Brain (organoid and tissue), 16 donors: ENCODE measurements at places on chromosomes 2 and 18.

- DNase-seq, result no peak
Measured at GRCh38 chr2:96493072-96493471, 12.1 kb downstream of the NEURL3 start.

- DNase-seq, result no peak
Measured at GRCh38 chr18:23810396-23810795, 121.1 kb downstream of the LAMA3 start.

DNA sequence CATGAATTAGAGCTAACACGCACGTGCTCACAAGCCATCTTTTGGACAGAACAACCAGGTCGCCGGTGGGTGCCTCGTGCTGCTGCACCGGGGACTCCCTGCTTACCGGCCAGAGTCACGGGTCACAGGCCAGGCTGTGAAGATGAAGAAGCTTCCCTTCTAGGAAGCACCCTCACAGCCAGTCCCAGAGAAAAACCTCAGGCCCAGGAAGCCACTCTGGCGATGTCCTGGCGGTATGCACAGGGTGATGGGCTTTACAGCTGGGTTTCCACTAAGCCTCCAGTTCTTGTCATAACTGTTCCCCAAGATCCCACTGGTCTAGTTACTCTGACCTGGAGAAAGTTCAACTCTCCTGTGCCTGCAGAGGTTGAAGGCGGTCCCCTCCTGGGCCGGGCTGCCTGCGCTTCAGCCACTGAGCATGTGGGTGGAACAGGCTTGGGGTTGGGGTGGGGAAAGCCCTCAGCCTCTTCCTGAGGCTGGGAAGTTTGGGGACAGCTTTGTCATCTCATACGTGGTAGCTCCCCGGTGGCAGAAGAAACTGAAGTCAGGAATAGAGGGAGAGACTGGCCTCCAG is 15.2 kb upstream of the DIS3L2 start:
- no peak for DNase-seq

- peak; percentile 47 for DNase-seq
Measured at GRCh38 chr2:2523461-2524347, 192.6 kb upstream of the MYT1L start.

- DNase-seq, result no peak
Measured at GRCh38 chr2:162220368-162220767, 22.9 kb downstream of the FAP start.

DNA sequence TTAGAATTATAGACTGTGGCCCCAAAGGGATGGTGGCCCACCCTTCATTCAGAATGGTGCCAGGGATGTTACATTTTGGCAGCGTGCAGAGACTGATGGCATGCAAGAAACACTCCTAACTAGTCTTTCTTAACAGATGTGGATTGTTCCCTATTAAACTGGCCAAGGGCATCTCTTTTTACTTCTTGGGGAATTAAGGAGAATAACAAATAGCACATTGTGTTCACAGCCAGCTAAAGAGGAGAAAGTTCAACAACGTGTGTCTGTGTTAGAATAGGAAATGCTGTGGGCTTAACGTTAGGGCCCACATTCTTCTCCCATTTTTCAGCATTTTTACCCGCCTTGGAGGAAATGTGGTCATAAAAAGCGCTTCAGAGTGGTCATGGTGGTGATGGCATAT is 404.8 kb downstream of the CDH2 start:
- no peak for DNase-seq

DNA sequence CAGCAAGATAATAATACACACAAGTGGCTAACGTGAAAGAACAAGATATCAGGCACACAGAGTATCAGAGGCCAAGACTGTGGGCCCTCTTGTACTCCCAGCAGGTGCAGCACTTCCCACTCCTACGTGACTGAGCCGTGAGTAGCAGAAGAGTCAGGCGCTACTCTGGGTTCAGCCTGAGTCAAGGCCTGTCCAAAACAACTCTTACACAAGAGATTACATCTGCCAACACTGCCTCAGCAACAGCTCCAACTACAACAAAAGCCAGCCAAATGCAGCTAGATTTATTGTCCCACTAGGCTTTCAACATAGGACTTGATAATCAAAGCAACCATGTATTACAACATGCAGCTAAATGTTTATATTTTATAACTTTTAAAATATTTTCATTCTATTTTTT is 56.2 kb downstream of the ITSN2 start:
- DNase-seq, result no peak

DNA sequence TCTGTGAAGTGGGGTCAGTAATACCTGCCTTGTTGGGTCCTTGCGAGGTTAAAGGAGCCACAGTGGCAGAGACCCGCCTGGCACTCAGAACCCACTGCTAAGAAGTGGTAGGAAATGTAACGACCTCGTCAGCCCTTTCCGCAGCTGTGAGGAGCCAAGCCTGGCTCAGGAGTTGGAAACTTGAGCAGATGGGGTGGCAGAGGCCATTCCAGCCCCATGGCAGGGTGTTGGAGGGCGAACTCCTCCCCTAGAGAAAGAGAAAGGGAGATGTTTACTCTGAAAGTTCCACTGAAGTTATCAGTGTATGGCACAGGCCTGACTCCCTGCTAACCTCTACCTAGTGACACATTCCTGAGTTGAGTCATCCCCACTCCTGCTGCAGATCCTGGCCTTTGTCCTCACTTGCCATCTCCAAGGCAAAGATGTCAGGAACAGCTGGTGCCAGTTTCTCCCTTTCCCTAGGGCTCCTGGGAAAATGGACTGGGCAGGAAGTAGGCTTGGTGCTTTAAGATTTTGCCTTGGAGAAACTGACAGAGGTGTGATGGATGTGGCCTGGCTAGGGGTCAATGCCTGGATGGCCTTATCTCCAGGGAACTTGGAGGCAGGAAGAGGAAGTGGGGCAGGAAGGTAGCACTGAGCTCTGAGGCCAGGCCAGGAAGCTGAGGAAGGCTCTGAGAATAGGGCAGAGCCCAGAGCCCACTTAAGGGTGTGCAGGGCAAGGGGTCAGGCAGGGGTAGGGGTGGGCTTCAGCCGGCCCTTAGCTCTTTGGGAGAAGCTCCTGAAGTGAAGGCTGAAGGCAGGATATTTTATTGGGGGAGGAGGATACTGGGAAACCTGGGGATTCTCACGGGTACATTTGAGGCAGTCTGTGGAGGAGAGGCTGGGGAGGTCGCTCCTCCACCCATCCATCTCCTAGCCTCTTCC is 888 bp downstream of the VAMP5 start:
- DNase-seq, result no peak

DNA sequence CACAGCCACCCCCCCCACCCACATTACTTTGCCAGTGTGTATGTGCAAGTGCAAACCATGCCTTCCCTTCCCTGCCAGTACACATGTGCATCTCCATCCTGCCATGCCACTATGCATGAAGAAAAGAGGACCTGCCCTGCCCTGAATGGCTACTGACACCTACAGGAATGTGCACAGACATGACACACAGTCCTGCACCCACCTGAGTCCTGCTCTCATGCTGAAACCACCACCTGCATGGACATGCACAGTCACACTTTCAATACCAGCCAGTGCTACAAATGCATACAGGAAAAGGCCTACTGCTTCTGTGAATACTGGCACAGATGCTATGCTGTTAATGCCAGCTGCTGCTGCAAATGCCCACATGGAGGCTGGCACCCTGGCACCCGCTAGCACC is 334.4 kb upstream of the DLGAP1 start:
- DNase-seq, result no peak

DNA sequence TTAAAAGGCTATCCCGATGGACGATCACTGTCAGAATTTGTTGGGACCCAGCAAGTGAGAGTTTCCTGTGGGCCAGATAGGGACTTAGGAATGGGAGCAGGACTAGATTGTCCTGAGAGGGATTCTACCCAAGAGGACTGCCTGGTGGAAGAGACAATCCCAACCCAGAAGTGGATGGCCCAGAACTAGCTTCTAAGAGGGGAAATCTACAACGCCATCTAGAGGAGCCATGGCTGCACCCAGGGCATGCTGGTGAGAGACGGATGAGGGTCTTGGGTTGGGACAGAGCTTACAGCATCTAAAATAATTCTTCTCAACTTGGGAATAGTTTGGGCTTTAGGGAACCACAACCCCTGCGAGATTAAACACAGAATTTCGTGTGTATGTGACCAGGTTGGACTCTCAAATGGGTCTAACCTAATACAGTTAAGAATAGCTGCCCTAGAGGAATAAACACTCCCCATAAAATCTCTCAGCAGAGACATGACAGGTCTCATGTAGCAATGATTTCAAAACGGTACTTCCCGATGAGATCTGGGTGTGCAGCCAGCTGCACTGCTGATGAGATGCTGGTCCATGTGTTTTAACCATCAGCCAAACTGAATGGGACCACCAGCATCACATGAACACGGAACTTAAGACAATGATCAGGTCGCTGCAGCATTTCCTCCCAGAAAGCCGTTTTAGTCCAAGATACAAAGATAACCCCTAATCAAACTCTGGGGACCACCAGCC is 50.8 kb downstream of the CCBE1 start:
- no peak for DNase-seq

- no peak for DNase-seq
Measured at GRCh38 chr2:82538590-82539279, 1920.3 kb downstream of the SUCLG1 start.

GRCh38 chr18:38028946-38029345 is 463.3 kb upstream of the CELF4 start:
- DNase-seq, result no peak

DNA sequence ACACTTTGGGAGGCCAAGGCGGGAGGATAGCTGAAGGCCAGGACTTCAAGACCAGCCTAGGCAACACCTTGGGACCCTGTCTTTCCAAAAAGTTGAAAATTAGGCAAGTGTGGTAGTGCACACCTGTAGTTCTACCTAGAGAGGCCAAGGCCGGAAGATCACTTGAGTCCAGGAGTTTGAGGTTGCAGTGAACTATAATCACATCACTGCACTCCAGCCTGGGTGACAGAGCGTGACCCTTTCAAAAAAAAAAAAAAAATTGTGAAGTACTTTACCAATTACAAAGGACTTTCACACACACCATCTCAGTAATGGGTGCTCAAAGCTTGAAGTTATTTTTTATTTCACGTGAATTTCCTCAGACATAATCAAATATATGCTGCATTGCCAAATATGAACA is 65.0 kb downstream of the ATAD2B start:
- DNase-seq, result no peak

GRCh38 chr2:177549171-177549570 is 156.6 kb downstream of the AGPS start:
- no peak for DNase-seq

DNA sequence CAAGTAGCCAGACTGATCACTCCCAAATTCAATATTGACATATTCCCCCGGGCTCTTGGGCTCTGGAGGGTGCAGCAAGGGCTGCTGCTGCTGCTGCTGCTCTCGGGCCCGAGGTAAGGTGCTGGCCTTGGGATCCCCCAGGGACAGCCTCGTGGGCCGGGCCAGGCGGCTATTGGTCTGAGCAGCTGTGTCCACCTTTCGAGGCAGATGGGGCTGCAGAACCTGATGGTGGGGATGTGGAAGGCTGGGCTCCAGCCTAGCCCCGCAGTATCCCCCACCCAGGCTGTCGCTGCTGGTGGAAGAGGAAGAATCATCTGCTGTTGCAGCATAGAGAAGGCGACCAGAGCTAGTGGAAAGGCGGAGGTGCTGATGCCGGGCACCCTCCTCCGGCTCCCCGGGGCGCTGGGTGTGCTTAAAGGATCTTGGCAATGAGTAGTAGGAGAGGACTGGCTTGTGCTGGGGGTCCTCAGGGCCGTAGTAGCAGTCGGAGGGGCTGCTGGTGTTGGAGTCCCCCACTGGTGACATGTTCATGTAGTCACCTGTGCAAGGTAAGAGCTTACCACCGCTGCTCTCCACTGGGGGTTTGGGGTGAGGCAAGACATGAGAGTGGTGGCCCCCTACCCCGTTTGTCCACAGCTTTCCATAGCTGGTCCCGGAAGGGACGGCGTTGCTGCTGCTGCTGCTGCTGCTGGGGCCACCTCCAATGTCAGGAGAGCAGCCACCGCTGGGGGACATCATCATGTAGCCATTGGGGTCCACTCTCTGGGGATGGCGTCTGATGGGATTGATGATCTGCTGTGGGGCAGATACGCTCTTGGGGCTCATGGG is 3.4 kb downstream of the IRS1 start:
- DNase-seq, result no peak

DNA sequence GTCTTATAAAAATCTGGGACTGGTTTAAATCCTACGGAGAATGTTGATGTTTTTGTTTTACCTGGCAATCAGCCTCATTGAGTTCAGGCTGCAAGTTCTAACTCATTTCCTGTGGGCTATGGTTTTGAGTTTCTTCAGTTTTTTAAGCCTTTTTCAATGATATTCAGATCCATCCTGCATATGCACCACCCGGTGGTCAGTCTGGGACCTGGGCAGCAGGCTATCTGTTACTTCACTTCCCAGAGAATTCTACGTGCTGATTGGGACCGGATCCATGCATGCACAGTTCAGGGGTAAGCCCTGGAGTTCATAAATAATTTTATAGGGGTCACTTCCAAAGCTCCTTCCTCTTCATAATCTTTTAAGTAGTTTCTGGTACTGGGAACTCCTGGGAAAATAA is 339.2 kb upstream of the HNRNPA3 start:
- DNase-seq, result no peak

DNA sequence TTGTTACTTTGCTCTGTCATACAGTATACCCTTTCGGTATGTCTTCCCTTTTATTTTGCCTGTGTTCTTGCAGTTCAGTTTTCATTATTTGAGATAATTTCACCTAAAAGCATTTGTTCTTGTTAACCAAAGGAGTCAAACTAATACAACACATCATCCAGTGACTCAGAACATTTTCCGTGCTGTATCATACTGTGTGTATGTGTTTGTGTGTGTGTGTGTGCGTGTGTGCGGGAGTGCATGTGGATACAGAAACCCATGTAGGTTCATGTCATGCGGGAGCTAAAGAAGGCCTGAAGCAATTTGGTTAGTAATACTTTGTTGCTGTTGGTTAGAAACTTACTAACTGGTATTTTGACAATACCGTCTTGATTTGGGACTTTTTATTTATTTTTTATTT is 60.0 kb downstream of the CEP192 start:
- DNase-seq, result no peak

GRCh38 chr2:85189606-85190270 is 56.5 kb downstream of the TCF7L1 start:
- peak; percentile 77 for DNase-seq

- no peak for DNase-seq
Measured at GRCh38 chr2:72103690-72104089, 44.0 kb downstream of the CYP26B1 start.

DNA sequence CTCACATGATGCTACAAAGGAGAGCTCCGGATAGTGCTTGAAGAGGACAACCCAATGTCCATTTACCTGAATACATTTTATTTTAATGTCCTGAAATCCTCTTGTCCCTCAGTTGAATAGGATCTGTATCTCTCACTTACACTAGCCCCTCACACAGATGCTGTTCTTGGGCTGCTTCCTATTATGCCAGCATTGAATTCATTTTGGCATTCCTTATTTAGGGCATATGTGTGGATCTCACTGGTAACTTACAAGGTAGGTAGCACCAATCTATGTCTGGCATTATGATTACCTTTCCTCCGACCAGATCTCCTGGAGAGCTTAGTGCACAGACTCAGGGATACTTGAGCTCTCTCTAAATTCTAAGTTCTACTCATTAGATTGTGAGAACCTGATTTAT is 799.7 kb upstream of the FSHR start:
- no peak for DNase-seq

- DNase-seq, result no peak
Measured at GRCh38 chr2:75030218-75031009, 72.0 kb downstream of the POLE4 start.
